ENCODE measurements at places on chromosomes 2 and 18. TPM values are rescaled to one million over a fixed set of nuclear protein-coding genes. Genes with fewer than 3 reads are reported as not detected.

The CRYGD gene
- not detected for total RNA-seq

DNA sequence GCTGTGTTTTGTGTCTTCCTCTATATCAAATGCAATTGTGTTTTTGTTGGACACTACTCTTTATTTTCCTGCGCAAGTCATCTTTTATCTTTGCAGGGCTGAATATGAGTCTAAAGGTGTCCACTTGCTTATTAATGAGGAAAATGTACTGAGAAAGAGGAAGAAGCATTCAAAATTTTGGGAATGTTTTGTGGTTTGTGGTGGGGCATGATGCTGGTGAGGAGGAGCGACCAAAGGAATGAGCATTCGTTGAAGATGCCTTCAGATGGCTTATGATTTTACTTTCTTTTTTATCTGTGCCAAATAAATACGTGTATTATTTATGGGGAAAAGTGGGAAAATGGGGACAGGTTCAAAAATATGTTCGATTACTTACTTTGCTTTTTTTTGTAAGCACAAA, 63.9 kb upstream of the SMIM21 start:
- peak; percentile 64 for DNase-seq

DNA sequence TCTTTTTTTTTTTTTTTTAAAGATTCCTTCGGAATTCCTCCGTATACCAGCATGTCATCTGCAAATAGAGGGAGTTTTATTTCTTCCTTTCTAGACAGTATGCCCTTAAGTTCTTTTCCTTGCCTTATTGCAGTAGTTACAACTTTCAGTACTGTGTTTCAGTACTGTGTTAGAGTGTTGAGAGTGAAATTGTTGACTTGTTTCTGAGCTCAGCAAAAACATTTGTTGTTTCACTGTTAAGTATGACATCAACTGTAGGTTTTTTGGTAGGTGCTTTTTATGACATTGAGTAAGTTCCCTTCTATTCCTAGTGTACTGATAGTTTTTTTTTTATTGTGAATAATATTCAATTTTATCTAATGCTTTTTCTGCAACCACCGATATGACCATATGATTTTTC, 43.9 kb downstream of the ACVR2A start:
- no peak for DNase-seq

GRCh38 chr2:103176294-103176915, 414.6 kb downstream of the TMEM182 start:
- no peak for DNase-seq

DNA sequence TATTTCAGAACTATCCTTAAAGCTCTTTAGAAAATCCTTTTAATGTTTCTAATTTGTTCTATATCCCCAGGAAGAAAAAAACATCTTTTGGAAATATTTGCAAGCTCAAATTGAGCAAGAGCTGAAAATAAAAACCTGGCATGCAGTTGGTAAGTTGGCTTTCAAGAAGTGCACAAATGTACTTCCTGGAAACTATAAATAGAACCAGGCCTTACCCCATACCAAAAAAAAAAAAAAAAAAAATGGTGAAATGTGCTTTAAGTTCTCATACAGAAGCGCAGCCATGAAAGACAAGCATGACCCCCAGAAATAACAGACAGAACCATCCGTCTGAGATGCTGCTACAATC, 178.5 kb downstream of the HDAC4 start:
- peak; percentile 87 for DNase-seq

The ELOA2 gene
- total RNA-seq: not detected

DNA sequence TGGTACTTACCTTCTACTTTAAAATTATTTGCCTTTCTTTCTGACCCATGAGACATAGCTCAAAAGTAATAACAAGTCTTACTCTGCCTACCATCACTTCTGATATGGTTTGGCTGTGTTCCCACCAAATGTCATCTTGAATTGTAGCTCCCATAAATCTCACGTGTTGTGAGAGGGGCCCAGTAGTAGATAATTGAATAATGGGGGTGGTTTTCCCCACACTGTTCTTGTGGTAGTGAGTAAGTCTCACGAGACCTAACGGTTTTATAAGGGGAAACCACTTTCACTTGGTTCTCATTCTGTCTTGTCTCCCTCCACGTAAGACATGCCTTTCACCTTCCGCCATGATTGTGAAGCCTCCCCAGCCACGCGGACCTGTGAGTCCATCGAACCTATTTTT, 47.5 kb downstream of the GALNT3 start:
- no peak for DNase-seq

The TMEM200C gene
- 0.17 TPM for total RNA-seq

GRCh38 chr18:67463829-67464228, 52.7 kb downstream of the DSEL start:
- no peak for DNase-seq

- DNase-seq: no peak
Observed at GRCh38 chr2:45323344-45323743, 287.7 kb downstream of the SRBD1 start.

GRCh38 chr2:37615804-37616676, 55.4 kb downstream of the CDC42EP3 start:
- DNase-seq: no peak

The KATNAL2 gene
- 4.6 TPM for total RNA-seq

DNA sequence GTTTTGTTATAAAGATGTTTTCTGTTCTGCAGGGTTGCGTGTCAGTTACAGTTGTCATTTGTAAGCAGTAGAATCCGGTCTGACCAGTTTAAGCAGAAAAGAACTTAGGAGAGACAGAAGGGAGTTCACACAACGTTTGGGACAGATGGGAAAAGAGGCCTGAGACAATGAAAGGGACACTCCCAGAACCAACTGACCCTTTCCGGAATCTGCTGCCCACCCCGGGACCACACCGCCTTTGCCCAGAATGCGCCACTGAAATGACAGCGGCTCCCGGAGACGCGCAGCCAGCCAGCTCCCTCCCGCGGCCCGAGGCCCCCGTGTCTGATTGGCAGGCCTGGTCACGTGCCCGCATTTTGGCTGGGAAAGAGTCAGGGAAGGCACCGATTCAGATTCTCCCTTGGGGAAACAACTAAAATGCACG, 244.6 kb downstream of the BCL2 start:
- DNase-seq: peak; percentile 22

DNA sequence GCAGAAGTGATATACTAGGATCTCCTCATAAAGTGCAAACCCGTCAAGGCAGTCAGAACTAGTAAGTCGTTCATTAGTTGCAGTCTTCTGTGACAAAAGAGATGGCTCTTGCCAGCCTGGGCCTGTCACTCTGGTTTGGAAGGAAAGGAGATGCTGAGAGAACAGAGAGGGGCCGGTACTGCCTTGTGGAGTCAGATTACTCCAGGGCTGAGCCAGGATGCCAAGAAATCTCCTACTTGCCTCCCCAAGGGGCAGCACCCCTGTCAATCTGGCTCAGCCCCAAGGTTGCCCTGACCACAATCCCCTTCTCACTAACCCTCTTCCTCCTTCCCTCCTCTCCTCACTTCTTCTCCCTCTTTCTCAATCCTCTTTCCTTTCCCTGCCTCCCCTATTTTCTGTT, 62.9 kb upstream of the ASPRV1 start:
- no peak for DNase-seq

DNA sequence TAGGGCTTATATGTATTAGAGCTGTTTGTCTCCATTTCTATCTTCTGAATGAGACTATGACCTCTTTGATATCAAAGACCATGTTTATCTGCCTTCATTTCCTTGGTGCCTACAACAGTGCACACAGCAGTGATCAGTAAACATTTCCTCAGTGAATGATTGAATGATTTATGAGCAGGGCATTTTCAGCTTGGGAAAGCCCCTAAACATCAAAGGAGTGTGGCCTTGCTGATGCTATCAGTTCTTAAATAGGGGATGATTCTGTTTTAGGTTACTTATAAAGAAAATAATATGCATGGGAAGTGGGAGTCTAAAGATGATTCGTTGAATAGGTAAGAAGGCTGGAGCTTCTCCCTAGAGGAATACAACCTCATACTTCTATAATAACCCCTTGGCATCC, 425.3 kb downstream of the ZNF521 start:
- DNase-seq: no peak

DNA sequence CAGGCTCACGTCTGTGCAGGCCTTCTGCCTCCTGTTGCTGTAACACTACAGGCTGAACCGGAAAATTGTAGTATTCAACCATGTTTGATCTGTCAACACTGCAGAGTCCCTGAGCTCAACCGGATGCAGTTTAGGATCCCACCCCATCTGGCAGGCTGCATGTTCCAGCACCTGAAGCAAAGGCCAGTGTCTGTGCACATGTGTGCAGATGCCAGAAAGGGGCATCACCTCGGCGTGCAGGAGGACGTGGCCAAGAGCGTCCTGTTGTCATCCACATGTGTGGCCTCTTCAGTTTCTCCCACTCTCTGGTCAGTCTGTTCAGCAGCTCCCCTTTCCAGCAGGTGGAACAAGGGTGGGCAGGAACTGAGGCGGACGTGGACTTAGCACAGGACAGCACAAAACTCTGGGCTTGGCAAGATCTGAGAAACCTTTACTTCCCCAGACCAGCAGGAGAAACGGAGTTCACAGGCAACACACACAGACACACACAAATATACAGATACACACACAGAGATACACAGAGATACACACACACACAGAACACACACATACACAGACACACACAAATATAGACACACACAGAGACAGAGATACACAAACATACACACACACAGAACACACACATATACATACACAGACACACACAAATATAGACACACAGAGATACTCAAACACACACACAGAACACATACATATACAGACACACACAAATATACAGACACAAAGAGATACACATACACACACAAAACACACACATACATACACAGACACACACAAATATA, 111.3 kb downstream of the NDUFA10 start:
- no peak for DNase-seq

GRCh38 chr2:72028996-72029395, 118.7 kb downstream of the CYP26B1 start:
- DNase-seq: no peak

The ANKRD36 gene
- total RNA-seq: 25.2 TPM

DNA sequence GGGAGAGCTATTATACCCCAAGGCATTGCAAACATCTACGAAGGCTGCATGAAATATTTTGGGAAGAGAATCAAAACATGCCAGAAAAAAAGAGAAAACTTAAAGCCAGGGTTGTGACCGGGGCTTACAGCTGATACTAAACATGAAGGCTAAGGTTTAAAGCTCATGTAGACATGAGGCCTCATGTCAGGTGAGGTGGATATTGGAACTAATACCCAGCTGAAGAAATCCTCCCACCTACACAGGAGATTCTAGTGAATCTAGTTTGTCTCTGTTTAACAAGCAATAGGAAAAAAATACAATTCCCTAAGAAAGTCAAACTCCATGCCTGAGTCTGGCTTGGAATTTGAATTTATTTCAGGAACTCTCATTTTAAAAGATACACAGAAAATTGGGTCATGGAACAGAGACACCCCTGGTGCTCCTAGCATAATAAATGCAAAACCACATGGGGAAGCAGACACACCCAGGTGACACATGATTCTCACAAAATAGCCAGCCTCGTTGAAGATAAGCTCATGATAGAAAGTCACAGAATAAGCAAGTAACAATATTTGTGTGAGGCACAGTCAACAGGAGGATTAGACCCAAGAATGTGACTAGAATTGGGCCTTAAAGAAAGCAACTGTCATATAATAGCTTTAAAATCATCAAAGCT, 42.2 kb downstream of the UPP2 start:
- DNase-seq: no peak

DNA sequence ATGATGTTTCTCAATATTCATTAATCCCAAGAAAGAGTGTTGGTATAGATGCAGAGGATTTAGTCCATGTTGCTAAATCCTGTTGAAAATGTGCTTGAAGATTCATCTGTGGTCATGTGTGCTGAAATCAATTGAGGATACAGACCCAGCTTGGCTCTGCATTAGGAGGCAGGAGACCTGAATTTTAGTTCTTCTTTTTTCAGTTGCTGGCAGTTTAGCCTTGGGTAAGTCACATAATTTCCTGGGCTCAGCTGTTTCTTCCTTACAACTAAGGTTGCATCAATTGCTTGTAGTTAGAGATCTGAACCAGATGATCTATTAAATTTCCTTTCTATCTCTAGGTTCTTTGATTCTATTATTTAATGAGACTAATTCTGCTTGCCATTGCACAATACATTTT, 54.4 kb downstream of the SETBP1 start:
- DNase-seq: no peak
